ENCODE measurements at places on chromosomes 6 and 20.

- no peak for DNase-seq
These were observed 27.8 kb upstream of the KIF16B start for GRCh38 chr20:16601047-16601446.

DNA sequence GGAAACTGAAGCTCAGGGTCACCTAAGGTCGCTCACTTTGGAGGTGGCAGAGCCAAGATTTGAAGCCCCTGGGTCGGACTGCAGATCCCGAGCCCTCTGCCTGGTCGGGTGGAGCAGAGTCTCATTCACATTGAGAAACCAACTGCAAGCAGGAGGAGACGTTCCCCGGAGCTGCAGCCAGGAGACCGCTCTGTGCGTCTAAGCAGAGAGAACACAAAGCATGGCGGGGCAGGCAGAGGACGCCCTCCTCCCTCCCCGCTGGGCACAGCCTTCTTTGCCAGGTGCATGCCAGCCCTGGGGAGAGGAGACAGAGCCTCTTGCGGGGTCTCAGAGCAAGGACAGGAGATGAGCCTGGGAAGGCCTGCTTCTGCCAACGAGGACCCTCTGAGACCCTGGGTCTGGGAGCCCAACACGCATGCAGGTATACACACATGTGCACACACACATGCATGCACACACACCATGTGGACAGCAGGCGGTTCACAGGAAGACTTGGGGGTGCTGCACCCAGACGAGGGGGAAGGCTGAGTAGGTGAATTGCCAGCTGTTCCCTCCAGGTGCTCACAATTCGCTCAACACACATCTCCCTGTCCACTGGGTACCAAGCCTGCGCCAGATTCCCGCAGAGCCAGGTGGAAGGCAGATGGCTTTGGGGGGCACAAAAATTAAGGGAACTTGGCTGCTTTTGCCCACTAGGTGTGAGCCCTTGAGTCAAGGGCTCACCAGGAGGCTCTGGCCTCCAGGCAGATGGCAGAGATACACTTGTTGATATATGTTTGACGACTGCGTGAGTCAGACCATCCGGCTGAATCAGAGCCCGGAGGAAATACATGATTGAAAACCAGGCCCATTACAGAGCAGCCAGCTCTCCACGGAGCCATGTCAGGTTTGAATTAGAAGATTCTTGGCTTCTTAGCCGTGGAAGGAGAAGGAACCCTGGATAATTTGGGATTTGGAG is 5.5 kb upstream of the NTSR1 start:
- peak; percentile 89 for DNase-seq

- DNase-seq: no peak
These were observed 134.5 kb downstream of the SMOC2 start for GRCh38 chr6:168575346-168576098.

GRCh38 chr6:107793191-107793590 is 30.9 kb downstream of the SCML4 start:
- no peak for DNase-seq

GRCh38 chr20:7003598-7003997 is 236.1 kb downstream of the BMP2 start:
- peak; percentile 91 for DNase-seq

- DNase-seq: no peak
These were observed 852 bp downstream of the SYNGAP1 start for GRCh38 chr6:33420491-33421343.

DNA sequence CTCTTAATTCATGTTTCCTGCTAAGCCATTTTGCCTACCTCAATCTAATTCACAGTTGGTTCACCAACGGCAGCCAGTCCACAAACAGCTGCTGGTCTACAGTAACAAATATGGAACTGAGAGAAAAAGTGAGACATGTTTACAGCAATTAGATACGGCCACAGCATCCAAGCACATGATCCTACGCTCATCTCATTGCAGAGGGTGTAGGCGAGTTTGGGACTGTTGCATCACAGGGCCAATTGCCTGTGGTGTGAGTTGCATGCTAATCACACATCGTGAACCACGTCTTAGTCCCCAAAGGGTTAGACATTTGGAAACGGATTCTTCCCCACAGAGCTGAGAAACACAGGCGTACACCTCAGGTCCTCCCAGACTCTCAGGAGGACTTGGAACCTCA is 166.9 kb downstream of the EYA2 start:
- DNase-seq: no peak

DNA sequence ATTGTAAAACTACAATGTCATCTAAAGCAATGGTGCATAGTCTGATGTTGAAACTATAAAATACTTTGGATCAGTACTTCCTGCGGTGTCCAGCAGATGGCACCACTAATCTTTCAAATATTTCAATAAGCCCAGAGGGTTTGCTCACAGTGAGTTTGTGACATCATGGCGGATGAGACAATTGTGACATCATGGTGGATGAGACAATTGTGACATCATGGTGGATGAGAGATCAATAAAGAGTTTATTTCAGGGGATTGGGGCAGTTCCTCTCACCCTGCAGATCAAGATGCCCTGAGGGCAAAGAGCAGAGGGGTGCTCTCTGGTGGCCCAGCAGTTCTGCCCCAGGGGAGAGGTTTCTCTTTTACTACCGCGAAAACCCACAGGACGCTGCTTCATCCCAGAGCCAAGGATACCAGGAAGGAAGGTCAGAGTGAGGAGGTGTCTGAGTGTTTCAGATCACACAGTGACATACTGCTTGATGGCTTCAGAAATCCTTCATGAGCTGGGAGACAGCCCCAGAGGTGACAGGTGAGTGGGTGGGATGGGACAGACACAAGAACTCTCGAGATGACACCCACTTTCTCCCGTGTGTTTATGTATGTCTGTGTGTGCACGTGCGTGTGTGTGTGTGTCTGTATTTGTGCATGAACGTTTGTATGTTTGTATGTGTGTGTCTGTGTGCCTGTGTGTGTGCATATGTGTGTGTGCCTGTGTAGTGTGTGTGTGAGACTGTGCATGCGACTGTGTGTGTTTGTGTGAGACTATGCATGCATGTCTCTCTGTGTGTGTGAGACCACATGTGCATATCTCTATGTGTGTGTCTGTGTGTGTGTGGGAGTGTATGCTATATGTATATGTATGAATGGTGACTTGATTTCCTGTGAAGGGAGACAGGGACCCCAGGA is 7.3 kb upstream of the ULBP2 start:
- peak; percentile 56 for DNase-seq

DNA sequence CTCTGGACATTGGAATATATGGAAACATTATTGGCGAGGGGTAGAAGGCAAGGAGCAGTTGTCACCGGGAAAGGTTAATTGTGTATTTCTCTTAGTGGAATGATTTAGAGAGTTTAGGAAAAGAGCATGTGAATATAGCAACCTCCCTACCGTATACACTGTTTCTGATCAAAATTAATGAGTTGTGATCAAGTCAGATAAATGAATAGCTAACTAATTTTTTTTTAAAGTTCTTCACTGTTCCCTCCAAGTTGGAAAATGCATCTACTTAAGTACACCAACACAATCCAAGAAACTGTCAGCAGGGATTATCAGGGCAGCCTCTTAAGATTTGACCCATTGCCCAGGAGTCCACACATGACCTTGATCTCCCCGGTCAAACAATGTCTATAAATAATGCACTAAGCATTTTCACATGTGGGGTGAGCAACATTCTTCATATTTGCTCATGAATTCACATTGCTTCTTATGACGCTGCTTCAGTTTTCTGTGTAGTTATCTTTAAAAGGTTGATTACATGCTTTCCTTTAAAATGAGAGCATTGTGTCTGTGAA is 680.8 kb upstream of the NRSN1 start:
- no peak for DNase-seq

DNA sequence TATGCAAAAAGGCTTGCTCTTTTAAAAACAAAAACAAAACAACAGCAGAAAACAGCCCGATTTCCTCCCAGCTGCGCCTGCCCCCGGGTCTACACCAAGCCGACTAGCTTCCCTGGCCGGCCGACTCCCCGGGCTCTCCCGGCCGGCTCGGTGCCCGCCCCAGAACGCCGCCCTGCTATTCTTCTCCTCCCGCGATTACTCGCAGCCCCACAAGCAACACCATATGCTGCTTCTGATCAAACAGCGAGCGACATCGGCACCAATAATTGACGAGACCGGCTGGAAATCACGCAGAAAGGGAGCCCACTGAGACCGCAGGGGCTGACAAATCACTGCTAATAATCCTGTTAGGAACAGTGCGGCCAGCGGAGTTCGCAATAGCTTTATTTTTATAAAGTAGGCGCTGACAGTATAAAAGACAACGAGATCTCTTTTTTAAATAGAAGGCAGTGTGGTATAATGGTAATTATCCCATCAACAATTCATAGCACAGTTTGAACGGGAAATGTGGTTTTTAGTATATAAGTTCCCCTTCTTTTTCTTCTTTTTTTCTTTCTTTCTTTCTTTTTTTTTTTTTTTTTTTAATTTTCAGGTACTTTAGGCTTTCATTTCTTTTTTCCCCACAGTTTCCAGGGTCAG is 3.3 kb downstream of the SIM1 start:
- DNase-seq: no peak

DNA sequence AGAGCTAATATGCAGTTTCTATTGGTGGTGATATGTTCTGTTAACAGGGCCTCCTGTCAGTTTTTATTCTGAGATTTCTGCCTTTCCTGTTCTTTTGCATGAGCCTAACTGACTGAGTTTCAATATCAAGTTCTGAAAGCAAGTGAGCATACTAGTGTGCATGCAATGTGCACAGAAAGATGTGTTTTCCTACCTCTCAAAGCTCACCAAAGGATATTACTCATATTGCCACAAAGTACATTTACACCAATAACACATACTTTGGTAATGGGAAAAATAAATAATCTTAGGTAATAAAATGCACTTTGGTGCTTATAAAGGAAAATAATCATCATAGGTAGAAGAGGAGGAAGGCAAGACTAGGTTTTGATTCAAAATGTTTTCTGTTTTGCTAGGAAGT is 195.0 kb downstream of the KHDC1L start:
- DNase-seq: peak; percentile 48
